ENCODE measurements at places on chromosomes 11 and 22.

- DNase-seq: no peak
Observed at GRCh38 chr11:121412711-121413415, 39.3 kb upstream of the SORL1 start.

- DNase-seq: no peak
Observed at GRCh38 chr11:109423466-109424190, 1.6 kb downstream of the C11orf87 start.

- DNase-seq: no peak
Observed at GRCh38 chr22:21951931-21952465, 650 bp downstream of the PPM1F start.

GRCh38 chr11:87063982-87064381 is 26.2 kb downstream of the TMEM135 start:
- DNase-seq: no peak

- DNase-seq: no peak
Observed at GRCh38 chr11:95595973-95596489, 193.6 kb downstream of the FAM76B start.

DNA sequence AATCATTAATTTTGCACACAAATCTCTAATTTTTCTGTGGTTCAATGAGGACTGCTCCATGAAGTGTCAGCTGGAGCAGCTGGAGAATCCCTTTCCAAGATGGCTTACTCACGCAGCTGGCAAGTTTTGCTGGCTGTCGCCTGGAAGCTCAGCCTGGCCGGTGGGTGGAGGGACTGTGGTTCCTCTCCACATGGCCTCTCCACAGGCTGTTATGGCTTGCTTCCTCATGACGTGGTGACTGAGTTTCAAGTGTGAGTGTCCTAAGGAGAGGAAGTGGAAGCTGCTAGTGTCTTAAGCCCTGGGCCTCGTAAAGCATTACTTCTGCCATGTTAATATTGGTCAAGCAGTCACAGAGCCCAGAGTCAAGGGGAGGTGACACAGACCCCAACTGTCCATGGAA is 14.0 kb upstream of the NRIP3 start:
- no peak for DNase-seq

GRCh38 chr11:66365166-66365565 is 6.4 kb downstream of the SLC29A2 start:
- no peak for DNase-seq

DNA sequence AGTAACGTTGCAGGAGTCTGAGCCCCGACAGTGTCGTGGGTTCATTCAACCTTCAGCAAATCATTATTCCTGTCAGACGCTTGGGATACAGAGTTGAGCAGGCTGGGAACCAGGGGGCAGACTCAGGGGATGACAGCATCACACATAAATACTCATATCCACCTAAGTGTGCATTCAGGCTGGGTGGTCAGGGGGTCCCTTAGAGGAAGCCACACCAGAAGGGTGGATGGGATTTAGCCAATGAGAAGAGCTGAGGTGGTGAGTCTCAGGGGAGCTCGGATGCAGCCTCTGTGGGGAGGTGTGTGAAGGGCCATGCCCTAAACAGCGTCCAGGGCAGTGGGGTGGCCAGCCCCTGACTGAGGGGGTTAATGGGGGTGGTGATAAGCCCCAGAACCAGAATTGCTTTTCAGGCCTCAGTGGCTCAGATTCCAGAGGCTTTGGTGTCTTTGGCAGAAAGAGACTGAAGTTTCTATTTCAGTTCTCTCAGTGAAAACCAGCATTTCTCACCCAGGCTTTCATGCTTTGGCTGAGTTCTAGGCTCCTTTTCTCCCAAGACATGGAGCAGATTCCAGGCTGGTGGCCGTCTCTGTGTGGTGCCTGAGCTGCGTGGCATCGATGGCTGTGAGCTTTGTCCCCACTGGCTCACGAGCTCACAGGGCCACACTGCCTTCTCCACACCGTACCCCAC is 83.9 kb upstream of the CLDN5 start:
- no peak for DNase-seq

DNA sequence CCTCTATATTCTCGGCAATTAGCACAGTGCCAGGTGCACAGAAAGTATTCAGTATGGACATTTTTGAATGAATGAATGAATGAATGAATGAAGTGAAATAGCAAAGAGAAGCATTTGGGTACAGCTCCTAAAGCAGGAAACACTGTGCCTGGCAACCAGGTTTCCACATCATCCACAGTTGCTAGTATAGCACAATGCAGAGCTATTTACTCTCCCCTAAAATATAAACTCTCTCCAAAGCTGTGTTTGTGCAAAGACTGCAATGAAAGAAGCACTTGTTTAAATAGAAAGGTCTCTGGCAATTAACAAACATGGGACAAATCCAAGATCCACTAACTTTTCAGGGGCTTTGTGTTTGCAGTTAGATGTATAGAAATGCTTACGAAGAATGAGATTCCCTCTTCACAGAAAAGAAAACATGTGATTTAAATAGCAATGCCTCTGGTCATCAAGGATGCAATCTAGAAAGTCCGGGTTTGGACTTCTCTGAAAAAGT is 103.0 kb upstream of the OPCML start:
- no peak for DNase-seq
